ENCODE measurements at places on chromosomes 16 and 17.

DNA sequence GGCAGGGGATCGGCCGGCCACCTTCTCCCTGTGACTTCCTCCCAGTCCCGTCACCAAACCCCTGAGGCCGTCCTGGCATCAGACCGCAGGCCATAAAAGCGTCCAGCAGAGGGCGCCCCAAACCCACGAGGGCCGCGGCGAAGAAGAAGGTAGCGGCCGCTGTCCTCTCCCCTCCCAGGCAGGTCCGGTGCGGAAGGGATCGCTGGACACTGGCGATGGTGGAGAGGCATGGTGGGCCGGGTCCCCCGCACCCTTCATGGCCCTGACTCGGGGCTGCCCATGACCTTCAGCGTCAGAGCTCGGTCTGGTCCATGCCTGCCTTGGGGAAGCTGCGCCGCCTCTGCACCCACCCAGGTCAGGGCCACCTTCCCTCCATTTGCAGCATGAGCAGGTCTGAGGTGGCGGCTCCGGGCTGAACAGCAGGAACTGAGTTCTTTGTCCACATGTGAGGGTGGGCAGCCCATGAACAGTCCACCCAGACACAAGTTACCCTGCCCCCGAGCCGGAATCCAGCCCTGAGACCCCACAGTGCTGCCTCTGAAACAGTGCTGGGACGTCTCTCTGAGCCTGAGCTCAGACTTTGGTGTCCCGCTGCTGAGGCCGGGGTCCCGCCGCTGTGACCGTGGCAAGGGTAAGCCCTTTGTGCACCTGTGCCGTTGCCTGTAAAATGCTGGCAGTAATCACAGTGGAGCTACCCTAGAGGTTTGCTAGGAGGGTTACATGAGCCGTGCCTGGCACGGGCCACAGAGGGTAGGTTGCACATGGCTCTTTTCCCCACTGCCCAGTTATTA is 40.8 kb upstream of the CMIP start:
- DNase-seq: peak; percentile 87

DNA sequence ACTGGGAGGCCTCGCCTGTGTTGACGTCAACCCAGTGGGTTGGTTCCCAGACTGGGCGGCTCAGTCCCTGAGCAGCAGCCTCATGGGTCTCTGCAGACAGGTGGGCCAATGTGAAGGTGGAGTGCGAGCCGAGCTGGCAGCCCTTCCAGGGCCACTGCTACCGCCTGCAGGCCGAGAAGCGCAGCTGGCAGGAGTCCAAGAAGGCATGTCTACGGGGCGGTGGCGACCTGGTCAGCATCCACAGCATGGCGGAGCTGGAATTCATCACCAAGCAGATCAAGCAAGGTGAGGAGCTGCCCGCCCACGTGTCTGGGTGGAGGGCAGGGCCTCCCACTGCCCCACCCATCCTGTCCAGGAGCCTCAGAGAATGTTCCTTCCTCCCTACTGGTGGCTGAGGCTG is 44.1 kb downstream of the MRC2 start:
- no peak for DNase-seq

- no peak for DNase-seq
Measured at GRCh38 chr17:73575470-73576221, 68.6 kb downstream of the SDK2 start.

- no peak for DNase-seq
Measured at GRCh38 chr17:17022456-17022855, 19.8 kb upstream of the MPRIP start.

GRCh38 chr17:72860778-72861177 is 231.7 kb downstream of the SLC39A11 start:
- no peak for DNase-seq

Measured in ELR (cell line).